GM04504 (cell line): ENCODE measurements at places on chromosomes 6 and 20.

- DNase-seq: no peak
Measured at GRCh38 chr20:54079652-54080051, 9.3 kb upstream of the BCAS1 start.

GRCh38 chr6:47102331-47102730 lies 60.2 kb upstream of the ADGRF1 start:
- DNase-seq: no peak

- no peak for DNase-seq
Measured at GRCh38 chr20:45898285-45898684, 7.2 kb downstream of the CTSA start.

DNA sequence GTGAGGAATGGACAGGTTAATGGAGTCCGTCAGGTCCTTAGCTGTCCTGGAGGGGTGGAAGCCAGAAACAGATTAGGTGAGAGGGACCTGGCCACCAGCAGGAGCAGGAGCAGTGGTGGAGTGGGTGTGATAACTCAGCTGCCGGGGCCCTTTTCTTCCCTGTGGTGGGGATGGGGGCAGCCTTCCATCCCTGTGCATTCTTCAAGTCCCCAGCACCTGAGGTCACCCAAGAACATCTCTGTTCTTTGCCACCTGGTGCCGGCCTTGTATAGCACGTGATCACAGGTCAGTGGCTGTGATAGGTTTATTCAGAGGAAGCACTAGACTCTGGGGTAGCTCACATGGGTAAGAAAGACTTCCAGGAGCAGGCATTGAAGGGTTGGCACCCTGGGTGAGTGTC lies 16.6 kb downstream of the ERGIC3 start:
- no peak for DNase-seq

GRCh38 chr6:142985281-142985680 lies 40.3 kb upstream of the HIVEP2 start:
- no peak for DNase-seq

GRCh38 chr6:130697995-130698535 lies 129.1 kb upstream of the SMLR1 start:
- DNase-seq: no peak

- no peak for DNase-seq
Measured at GRCh38 chr6:159761129-159761872, 544 bp upstream of the ACAT2 start.

GRCh38 chr6:118933855-118934460 lies 1.0 kb downstream of the MCM9 start:
- DNase-seq: no peak

- DNase-seq: no peak
Measured at GRCh38 chr20:62806383-62807050, 1.9 kb downstream of the OGFR start.

GRCh38 chr6:169096388-169096787 lies 157.3 kb downstream of the THBS2 start:
- DNase-seq: no peak

- no peak for DNase-seq
Measured at GRCh38 chr6:37906121-37906520, 86.6 kb downstream of the ZFAND3 start.

DNA sequence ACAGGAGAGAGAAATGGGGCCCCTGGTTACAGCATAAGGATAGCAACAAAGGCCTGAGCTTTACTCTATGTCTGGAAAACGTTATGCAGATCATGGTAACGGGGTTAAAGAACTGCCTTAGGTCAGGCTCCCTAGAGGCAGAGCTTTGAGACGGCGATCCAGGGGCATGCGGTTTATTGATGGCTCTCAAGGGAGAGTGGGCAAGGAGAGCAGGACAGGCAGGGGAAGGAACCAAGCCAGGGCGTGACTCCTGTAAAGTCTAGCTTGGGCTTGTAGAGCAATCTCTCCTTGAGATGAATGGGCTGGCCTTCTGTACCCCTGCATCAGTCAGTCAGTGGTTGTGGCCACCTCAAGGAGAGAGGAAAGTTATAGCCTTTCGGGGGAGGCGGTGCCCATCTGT lies 12.5 kb upstream of the FERMT1 start:
- no peak for DNase-seq

DNA sequence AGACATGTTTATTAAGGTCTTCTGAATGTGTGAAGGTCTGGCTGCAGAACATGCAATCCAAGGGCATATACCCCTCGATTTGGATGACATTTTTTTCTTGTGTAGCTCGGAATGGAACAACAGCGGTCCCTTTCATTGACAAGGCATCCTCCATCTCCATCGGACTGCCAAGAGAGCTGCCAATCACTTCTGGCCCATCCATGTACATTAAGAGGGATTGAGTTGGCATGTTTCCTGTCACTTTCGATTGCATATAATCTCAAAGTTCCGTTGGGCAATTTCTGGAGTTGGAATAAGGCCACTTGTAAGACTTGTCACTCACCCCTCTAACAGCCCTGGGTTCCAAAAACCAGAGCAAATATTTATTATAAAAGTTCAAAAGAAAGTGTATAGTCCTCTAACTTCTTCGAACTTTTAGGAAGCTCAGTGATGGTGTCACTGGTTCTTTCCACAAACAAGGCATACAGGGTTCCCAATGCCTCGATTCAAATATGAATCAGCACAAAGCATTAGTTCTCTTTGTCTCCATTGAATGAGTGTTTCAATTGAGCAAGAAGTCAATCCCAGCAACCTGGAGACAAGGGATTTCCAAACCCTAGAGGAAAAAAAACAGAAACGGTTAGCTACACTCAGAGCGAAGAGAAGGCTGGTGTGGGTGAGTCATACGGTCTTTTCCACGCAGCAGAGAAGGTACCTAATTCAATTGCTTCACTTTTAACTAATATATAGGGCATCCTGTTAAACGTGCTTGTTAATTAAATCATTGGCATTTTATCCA lies 10.9 kb downstream of the ZNF217 start:
- peak; percentile 88 for DNase-seq
